Activated CD8-positive, alpha-beta memory T cell treated with anti-CD3 and anti-CD28 coated beads for 1 hour (primary cell): ENCODE measurements at places on chromosomes 12 and 14.

- DNase-seq: no peak
Observed at GRCh38 chr12:115049614-115050013, 365.6 kb upstream of the TBX3 start.

DNA sequence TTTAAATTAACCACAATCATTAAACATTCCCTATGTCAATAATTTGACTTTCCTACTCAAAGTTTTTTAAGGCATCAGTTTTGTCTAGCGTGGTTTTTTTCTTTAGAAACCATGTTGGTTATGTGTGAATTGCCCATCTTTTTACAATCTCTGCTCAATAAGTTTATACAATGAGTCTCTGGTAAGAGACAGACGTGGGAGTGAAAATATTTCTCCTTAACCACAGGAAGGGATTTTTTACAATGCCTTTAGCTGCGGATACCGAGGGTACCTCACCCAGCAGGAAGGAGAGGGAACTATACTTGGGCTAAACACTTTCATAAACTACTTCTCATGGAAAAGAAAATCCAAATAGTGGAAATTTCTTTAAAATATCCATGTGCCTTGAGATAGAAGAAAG, 191.4 kb upstream of the BCL2L14 start:
- DNase-seq: no peak

- no peak for DNase-seq
Observed at GRCh38 chr12:91361864-91362263, 179.2 kb upstream of the DCN start.

DNA sequence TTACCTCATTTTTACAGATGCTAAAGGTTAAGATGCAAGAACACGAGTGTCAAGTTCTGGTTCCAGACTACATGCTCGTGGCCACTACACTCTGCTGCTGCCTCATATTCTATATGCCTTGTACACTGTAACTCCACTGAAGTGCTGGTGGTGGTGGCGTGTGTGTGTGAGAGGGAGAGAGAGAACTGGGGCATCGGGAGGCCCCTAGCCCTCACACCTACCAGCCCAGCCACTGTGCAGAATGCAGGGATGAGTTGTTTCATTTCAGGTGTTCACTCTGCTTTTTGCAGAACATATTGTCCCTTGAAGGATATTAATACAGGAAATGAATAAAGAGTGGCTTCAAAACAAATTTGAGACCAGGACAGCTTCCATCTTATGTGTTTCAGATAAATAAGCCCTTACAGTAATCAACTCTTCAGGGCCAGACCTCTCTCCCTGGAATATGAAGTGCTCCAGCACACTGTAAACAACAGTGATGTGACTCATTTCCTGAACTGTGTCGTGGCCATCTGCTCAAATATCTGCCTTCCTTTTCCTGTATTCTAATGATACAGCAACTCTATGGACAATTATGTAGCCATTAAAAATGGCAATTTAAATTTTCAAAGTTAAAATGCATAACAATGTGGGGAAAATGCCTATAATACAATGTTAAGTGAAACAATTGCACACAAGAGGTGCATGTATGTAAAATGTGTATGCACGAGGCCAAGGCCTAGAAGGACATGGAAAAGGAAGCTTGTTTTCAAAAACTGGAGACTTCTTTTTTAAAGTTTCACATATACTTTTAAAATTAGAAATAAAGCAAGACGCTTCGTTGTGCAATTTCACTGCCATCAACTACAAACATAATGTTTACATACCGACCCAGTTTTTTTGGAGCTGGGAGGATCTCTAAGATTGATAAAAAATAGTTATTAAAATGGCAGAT, 215.4 kb downstream of the PELI2 start:
- no peak for DNase-seq

GRCh38 chr14:93112891-93113677, 2.6 kb downstream of the ITPK1 start:
- peak; percentile 69 for DNase-seq

DNA sequence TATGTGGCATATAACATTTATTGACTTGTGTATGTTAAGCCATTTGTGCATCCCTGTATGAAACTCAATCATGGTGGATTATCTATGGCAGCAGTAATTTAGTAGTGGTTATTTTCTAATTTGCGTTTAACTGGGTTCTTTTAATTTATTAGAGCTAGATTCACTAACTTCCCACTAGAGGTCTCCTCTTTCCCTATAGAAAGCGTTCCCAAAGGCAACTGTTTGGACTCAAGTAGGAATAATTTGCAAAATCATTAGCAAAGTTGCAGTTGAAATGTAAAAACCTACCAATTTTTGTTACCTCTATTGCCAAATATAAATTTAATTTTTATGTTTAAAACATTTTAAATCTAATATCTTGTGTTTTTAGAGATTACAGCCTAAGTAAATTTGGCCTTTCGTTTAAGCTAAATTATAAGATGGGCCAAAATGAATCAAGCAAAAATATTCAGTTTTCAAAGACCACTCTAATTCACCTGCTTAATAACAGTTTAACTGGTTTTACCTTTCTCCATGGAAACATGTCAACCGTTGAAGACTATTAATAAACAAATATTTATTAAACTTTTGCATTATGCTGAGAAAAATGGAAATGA, 6.0 kb downstream of the DMAC2L start:
- no peak for DNase-seq

DNA sequence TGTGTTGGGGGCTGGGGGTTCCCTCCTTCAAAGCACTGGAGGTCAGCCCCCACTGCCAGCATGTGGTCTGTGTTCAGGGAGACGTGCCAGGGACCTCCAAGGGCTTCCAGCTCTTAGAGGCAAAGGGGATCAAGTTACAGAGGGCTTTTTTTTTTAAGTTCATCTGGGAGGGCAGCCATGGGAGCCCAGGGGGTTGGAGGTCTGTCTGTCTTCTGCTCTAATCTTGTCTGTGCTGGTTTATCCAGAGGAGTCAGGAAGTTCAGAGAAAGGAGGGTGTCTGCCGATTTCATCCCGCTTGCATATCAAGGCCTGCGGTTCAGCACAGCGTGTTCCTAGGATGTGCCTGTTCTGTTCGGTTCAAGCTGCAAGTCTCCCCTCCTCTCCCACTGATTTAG, 72.2 kb downstream of the TMEM132C start:
- no peak for DNase-seq

DNA sequence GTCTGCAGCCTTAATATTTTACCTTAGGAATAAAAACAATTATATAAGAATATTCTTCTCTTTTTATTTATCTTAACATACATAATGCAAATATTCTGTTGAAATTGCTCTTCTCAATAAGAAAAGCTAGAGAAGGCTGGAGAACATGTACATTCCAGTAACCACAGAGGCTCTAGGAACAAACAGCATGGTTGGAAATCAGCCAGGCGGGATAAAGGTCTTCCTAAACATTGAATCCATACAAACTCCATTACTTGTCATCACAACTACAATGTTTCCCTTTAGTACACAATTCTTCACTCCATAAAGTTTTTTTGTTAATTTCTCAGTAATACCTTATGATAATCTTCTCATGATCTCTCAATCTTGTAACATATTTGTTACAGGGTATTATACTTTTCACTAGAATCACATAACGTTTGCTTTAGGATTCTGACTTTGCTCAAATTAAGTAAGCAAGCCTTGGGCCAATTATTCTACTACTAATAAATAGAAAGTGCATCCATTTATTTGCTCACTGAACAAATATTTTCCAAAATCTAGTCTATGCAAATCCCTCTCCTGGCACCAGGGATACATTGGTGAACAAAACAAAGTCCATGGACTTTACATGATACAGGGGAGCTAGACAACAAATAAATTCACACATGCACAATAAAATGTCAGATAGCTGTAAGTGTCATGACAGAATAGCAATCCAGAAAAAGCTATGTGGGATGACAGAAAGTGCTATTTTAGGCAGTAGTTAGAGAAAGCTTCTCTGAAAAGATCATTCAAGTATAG, 237.5 kb upstream of the TMTC1 start:
- DNase-seq: no peak

DNA sequence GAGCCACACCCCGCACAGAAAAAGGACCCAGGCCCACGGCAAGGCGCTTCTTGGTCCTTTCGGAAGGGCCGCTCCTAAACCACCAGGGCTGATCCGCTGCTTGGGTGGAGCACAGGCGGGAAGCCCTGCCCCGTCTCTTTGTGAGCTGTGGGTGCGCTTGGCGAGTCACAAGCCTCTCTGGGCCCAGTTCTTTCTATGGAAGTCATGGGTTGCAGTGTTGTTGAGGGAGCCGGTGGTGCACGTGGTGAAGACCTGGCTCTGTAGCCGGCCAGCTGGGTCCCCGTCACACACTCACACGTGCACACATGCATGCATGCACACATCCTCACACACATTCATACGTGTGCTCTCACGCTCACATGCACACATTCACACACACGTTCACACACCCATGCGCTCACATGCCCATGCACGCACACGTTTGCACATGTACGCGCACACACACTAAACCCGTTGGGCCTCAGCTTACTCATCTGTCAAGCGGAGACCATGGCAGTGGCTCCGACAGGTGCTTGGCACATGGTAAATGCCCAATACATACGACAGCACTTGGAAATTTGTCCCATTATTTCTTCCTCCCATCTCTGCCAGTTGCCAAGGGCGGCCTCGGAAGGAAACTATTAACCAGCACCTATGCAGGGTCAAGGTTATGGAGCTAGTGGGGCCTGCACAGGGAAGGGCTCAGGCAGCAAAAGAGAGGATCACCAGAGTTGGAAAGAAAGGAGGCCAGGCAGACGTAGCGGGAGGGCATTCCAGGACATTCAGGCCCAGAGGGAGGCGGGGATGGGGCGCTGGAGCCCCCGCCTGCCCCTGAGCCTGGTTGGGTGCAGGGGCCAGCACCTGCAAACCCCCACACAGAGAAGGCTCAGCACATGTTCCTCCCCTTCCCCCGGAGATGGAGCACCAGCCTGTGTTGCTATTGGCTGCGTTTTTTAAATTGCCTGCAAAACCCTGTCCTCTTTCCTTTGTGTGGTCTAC, 96.9 kb downstream of the SETD3 start:
- no peak for DNase-seq
